ENCODE measurements at places on chromosomes 16 and 17.

DNA sequence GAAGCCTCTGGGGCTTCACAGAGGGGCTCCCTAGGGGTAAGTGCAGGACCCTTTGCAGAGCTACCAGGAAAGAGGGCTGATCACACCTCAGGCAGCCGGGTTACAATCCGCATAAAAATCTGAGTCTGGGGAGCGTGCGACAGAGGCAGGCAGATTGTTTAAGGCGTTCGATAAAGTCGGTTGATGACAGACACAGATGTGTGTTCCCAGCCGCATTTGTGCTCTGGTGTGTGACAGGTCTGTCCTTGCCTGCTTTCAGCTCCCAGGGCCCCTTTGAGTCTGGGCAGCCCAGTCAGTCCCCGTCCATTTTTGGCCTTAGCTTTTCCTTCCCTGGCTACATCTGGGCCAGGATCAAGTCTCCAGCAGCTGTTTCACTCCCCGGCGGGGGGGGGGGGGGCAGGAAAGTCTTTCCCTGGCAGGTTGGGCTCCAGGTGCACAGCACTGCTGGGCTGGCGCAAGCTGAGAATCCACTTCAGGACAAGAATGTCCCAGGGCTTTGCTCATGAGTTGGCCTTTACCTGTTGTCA is 1.3 kb upstream of the ZACN start:
- no peak for DNase-seq

- no peak for DNase-seq
These were observed 15.2 kb upstream of the RAP1GAP2 start for GRCh38 chr17:2780931-2781454.

GRCh38 chr17:81036197-81036941 is 1.4 kb downstream of the BAIAP2 start:
- no peak for DNase-seq

DNA sequence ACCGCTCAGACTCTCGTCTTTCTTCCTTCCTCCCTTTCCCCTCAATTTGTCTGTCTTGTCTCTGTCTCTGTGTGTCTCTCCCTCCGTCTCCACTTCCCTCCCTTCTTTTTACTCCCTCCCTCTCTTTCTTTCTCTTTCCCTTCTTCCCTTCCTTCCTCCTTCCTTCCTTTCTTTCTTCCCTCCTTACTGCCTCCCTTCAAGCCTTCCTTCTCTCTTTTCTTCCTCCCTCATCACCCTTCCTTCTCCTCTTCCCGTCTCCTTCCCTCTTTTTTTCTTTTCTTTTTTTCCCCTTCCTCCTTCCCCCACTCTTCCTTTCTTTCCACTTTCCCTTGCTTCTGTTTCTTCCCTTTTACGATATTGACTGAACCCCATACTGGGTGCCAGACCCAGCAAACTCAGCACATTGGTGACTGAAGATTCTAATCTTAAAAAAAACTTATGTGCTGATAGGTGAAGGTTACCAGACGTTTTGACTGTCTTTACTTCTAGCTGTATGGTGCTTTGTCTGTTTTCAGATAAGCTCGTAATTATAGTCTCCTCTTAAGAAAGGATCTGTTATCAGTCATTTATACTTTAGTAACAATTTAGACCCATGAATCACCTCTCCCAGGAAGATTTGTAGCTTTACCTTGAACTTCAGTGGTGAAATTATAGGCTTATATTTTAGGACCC is 481 bp upstream of the BRD7 start:
- DNase-seq: no peak

GRCh38 chr17:75922963-75923874 is 17.6 kb downstream of the FBF1 start:
- no peak for DNase-seq

GRCh38 chr17:1643293-1643998 is 2.1 kb downstream of the SCARF1 start:
- no peak for DNase-seq

GRCh38 chr17:62950067-62950466 is 16.0 kb upstream of the TANC2 start:
- DNase-seq: no peak

GRCh38 chr16:13634959-13635358 is 285.0 kb upstream of the ERCC4 start:
- DNase-seq: no peak

- no peak for DNase-seq
These were observed 231.8 kb downstream of the MAP2K4 start for GRCh38 chr17:12252462-12252861.

DNA sequence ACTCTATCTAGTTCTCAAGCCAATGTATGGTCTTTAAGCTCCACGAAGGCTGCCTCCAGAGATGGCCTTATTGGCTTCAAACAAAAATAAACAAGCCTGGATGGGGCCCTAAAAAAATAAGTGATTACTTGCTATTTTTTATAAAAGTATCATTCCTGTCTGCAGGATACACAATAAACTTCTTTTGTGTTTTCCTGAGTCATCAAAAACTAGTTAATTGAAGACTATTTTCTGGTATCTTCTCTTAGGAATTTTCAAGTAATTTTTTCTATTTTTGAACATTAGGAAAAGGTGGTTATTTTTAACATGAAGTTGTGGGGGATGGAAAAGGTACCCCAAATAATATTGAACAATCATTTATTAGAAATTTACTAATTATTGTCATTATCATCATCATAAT is 213.1 kb upstream of the DYNLRB2 start:
- no peak for DNase-seq

GRCh38 chr16:34803683-34804416 is 1344.4 kb downstream of the TP53TG3F start:
- DNase-seq: no peak

DNA sequence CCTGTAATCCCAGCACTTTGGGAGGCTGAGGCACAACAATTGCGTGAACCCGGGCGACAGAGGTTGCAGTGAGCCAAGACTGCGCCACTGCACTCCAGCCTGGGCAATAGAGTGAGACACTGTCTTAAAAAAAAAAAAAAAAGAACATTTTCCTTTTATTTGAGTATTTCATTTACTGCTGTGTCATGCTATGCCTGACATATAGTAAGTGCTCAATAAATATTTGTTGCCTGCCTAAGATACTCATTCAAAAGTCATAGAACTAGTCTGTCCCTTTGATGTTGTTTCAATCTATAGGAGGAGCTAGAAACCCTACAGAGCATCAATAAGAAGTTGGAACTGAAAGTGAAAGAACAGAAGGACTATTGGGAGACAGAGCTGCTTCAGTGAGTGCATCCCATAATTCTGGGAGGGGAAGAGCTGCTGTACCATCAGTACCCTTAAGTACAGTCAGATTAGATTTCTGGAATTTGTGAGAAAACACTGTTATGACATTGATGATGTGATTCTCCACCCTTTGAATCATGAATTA is 20.0 kb downstream of the CALCOCO2 start:
- no peak for DNase-seq

DNA sequence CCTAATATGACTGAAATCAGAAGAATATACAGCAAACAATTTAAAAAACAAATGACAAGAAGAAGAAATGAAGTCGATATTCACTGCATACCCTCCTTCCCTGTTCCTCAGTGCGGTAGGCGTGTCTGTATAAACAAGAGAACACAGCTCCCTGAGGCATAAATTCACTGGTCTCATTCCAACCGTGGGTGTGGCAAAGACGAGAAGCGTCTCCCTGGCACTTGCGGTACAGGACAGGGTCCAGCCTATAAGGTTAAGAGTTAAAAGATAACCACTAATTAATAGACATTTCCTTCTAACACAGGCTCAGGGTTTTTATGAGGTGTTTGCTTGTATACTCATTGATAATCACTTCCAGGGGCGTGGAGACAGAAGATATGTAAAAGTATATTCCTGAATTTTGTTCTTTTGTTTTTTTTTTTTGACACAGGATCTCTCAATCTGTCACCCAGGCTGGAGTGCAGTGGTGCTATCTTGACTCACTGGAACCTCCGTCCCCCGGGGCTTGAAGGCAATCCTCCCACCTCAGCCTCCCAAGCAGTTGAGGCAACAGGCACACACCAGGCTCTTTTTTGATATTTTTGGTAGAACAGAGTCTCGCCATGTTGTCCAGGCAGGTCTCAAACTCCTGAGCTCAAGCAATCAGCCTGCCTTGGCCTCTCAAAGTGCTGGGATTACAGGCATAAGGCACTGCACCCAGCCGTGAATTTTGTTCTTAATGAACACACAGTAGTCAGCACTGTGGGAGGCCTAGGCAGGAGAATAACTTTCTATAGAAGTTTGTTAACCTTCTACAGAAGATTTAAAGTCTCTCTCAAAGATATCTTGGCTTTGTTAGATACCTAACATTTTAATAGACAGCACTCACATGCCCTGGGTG is 59.1 kb upstream of the CLEC18B start:
- DNase-seq: no peak

- DNase-seq: no peak
These were observed 16.9 kb downstream of the MYO1D start for GRCh38 chr17:32859857-32860525.

DNA sequence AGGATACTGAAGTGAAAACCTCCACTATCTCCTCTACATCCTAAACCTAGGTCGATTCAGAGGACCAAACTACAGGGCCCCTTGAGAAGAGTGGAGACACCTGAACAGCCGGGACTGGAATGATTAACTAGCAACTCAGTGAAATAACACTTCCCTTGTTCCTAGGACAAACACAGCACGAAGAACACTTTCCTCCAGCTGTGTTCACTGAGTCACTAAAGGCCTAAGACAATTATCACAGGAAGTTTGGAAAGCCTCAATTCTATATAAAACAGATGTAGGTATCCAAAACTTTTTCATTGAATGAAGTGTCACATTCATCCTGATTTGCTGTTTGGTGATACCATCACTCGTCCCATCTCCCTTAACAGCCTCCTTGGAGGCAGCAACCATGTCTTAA is 15.5 kb upstream of the CUEDC1 start:
- no peak for DNase-seq

DNA sequence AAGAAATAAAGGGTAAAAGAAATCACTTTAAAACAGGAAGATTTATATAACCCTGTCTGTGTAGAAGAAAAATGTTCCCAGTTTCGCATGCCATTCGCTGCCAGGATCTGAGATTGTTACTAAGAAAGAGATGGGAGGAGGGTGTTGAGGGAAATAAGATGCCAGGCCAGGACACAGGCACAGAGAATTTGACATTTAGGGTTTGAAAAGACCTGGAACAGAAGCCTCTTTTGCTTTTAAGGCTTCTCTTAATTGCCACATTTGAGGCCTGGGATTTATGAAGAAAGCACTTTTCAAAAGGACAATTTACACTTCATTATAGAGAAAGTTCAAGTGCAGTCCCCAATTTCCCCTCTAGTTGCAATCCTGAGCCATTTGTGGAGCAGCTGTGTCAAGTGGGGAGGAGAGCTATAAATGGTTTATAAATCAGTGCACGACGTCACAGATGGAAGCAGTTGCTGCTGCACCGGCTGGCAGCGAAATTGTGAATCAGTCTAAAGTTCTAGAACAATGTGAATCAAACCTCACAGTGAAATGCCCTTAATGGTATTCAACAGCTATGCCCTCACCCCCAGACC is 26.5 kb upstream of the C16orf87 start:
- DNase-seq: no peak

GRCh38 chr16:58367252-58367651 is 25.0 kb upstream of the GINS3 start:
- DNase-seq: no peak

DNA sequence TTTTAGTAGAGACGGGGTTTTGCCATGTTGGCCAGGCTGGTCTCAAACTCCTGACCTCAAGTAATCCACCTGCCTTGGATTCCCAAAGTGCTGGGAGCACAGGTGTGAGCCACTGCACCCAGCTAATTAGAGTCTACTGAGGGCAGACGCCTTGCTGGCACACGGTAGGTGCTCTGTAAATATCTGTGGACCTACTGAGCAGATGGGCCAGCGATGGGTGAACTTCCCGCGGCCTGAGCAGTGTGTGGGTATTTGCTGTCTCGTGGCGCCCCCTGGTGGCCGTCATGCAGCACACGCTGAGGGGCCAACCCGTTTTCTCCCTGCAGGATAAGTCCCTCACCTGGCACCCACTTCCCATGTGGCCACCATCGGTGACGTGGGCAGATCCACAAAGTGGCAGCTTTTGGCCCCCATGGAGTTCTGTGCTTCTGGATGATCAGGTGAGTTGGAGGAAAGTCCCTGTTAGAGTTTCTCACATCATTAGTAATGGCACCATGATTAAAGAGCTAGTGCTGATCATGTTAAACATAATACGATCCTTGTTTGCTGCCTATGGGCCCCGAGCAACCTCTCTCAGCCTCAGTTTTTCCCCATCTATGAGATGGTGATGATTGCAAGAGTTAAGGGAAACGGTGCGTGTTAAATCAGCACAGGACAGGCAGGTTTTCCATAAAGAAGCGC is 40.7 kb downstream of the ZDHHC7 start:
- peak; percentile 68 for DNase-seq

GRCh38 chr16:72552654-72553053 is 380.7 kb upstream of the PMFBP1 start:
- DNase-seq: no peak

DNA sequence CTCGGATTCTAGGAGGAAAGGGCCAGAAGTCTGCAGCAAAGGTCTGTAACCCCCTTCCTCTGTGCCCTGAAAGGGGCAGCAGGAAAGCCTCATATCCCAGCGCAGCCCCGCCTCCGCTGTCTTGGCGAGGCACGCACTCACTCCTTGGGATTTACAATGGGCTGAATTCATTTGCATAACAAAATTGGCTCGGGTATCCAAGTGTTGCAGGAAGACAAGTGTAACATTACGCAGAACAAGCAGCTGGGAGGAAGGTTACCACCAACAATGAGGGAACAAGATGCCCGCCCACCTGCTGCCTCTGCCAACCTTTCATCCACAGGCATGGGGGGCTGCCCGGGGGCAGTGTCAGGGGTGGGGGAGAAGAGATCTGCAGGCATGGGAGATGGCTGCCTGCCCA is 130.4 kb downstream of the MRM1 start:
- no peak for DNase-seq

GRCh38 chr17:4540687-4541327 is 14.4 kb downstream of the MYBBP1A start:
- no peak for DNase-seq

GRCh38 chr17:69227541-69227940 is 1.1 kb downstream of the ABCA10 start:
- DNase-seq: no peak

DNA sequence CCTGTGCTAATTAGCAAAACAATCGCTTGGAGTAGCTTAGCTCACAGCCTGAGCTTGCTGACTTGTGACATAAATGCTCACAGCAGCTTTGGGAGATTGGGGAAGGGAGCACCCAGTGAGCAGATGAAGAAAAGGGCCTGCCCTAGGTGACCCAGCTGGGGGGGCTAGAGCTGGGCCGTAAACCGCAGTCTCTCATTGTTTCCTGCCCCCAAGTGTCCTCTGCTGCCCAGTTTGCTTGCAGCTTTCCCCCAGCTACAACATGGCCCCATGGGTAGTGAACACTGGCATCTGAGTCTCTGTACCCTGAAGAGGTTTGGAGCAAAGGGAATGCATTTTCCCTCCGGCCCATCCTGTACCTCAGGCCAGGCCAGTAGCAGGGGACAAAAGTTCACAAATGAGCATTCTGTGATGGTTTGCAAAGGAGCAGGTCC is 349.4 kb downstream of the SLC39A11 start:
- no peak for DNase-seq

Data from stimulated activated CD4-positive, alpha-beta T cell treated with anti-CD3 and anti-CD28 coated beads, Interleukin-12 subunit alpha, Interleukin-12 subunit beta, amount 100 ng/mL, for 48 hours (primary cell).